ENCODE measurements at places on chromosomes 6 and 20.

GRCh38 chr6:24191346-24191745, 65.3 kb downstream of the NRSN1 start:
- no peak for DNase-seq

- DNase-seq = no peak
These were observed 120.2 kb upstream of the RNF24 start for GRCh38 chr20:4135385-4136077.

GRCh38 chr6:147949981-147950622, 392.5 kb upstream of the SASH1 start:
- DNase-seq = no peak

DNA sequence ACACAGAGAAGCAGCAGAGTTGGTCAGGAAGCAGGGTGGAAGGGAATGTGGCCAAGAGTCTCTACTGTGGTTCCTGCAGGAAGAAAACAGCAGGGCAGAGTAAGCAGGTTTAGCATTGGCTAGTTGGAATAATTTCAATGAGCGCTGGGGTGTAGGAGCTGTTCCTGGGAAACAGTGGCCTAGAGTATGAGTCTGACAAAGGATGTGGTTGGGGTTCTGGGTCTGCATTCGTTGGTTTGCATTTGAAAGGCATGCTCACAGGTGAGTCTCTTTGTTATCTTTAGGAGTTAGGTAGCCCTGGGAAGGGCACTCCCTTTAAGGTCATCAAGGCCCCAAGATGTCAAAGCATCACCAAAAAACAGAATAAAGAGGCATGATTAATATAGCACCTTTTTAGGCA, 911.6 kb upstream of the SLC35B3 start:
- DNase-seq = no peak

GRCh38 chr20:8218861-8219260, 86.8 kb downstream of the PLCB1 start:
- DNase-seq = no peak

GRCh38 chr6:38194282-38194572, 374.7 kb downstream of the ZFAND3 start:
- DNase-seq = no peak

DNA sequence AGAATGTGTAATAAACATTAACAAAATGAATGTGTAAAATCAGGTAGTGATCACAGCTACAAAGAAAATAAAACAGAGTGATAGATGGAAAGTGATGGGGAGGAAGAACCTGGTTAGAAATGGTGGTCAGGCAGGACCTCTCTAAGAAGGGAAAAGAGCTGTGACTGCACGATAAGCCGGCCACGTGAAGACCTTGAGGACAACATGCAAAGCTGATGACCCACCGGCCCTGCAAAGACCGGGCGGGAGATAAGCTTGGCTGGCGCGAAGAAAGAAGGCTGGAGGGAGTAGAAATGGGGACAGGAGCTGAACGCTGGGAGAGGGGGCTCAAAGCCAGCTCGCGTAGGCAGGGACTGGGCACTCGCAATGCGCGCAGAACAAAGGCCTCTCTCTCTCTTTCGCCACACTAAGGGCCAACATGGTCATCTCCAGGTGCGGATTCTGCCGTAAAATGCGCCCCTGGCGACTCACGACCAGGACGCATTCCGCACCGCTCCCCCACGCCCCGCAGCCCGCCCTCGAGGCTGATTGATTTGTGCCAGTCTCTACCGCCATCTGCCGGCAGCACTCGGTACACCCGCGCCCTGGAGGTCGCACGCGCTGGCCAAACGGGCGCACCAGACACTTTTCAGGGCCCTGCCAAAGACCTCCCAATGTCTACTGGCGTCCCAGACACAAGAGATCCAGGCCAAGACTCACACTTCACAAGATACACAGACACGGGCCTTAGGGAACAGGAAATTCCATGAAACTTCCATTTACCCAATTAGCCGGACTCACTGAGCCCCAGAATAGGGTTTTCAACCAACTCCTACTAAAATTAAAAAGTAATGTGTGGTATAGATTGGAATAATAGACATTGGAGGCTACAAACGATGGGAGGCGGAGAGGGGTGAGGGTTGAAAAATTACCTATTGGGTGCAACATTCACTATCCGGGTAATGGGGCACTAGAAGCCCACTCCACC, 9.4 kb downstream of the DEFB132 start:
- DNase-seq = peak; percentile 78

GRCh38 chr6:127842562-127842961, 58.3 kb downstream of the THEMIS start:
- no peak for DNase-seq

DNA sequence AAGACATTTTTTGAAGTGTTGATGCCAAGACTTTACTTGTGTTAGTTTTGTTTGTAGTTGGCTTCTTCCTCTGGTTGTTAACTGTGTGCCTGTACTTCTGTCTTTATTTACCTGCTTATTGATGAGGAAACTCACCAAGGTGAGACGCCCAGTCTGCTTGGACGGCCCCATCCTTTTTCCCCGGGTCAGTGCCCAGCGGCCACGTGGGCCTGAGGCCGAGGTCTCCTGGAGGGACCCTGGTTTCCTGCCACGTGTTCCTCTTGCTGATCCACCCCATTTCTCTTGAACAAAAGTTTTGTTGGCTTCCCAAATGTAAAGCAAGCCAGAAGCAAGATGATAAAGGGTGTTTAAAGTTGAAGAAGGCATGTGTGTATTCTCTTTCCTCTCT, 24.8 kb downstream of the DUSP22 start:
- DNase-seq = no peak

DNA sequence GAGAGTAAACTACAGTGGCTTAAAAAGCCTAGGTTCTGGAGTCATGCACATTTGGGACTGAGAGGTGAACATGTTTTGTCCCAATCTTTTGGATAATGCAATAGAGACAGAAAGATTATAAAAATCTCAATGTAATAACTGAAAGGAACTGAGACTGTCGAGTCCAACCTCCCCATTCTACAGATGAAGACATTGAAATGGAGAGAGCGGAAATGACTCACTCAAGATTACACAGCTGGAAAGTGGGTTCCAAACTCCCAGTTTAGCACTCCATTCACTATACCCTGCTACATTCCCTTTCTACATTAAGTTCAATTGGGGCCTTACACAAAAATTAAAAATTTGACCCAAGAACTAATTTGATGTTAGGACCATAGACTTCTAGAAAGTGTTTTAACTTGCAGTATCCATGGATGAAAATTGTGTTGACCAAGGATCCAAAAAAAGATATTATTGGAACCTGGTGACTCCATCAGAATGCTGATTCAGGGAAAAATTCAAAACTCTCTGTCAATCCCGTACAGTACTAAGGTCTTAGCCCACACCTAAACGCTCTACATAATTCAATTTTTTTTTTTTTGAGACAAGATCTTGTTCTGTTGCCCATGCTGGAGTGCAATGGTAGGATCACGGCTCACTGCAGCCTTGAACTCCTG, 1.5 kb upstream of the ILRUN start:
- no peak for DNase-seq

DNA sequence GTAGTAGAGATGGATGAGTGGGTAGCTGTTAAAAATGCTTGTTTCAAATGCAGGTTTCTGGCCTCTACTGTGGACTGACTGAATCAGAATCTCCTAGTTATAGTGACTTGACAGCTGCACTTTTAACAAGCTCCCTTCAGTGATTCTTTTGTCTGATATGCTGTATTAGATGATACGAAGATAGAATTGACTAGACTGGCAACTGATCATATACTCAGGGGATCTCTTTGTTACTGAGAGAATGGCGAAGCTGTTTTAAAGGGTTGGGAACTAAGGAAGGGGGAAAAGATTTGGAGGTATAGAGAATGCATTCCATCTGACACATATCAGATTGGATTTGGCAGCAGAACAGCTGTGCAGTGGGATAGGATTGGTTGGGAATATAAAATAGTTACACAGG, 7.0 kb downstream of the ENPP4 start:
- no peak for DNase-seq

GRCh38 chr20:33554914-33555420, 65.1 kb downstream of the CBFA2T2 start:
- peak; percentile 9 for DNase-seq

DNA sequence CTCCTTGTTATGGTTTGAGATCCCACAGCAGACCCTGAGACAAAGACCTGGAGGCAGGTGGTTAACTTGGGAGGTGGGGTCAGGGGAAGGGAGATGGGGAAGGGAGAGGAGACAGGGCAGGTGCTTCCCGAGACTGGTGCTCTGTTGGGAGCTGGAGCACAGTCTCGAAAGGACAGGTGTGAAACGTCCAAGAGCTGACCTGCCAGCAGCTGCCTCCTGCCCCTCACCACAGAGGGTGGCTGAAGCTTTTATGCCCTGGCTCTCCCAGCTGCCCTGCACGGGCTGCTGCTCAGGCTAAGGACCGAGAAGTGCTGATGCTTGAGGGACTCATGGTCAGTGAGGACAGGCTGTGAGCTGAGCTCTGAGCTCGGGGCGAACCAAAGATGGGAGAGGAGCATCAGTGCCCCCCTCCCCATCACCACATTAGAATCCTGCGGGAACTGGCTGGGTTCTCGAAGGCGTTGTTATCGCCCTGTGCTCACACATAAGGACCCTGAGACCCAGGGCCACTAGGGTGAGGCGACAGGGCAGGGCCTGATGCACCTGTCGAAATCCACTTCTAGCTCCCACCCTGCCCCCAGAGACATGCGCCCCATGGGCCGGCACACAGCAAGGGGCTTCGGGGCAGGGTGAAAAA, 25.3 kb upstream of the CD93 start:
- DNase-seq = no peak

- DNase-seq = no peak
These were observed 64.5 kb upstream of the DST start for GRCh38 chr6:56706981-56707726.

GRCh38 chr20:1568163-1568490, 10.6 kb upstream of the SIRPD start:
- no peak for DNase-seq

DNA sequence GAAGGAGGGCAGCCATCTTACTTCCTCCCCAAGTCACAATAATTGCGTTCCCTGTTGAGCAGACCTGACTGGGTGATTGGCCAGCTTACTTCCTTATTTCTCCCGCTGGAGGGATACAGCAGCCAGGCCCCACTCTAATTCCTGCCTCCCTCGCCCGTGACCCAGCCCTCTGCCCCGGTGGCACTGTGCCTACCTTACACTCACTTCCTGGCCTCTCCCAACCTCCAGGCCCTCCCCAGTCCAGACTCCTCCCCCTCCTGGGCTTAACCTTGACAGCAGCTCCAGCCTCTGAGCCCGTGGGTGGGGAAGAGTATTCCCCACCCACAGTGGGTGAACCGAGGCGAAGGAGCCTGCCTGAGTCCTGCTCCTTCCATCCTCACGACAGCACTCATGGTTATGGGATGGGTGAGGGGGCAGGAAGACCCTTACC, 3.0 kb downstream of the BAK1 start:
- no peak for DNase-seq

GRCh38 chr6:169162249-169162648, 91.4 kb downstream of the THBS2 start:
- DNase-seq = no peak

DNA sequence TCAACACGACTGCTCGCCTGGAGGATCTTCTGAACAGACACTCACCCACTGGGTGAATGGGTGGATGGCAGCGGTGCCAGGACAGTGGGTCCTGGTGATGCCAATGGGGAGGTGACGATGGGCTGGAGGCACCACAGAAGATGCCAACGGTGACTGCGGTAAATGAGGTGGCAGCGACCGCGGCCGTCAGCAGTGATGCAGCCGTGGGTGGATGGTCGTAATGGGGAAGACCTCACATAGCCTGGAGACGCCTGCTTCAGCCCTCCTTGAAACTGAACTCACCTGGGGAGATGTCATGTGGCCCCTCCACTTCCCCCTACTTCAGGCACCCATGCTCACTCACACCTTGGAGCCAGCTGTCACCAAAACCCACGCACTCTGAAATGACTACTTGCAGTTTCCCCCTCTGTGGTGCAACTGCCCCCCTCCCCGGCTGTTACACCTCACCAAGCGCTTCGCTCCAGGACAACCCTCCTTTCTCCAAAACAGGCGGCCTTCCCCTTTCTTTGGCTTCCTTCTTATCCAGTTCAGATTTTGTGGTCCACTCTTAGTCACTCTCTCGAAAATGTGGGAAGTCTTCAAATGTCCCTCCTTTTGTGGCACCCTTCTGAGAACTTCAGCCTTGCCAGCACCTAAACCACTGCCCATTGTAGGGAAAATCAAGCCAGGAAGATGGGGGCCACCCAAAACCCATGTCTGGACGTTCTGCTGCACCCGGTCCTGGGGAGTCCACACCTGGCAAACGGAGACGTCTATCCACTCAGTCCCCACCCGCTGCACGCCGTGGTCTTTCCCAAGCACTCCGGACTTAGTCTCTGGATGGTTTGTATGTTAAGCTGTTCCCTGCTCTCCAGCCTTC, 10.4 kb upstream of the ABHD16B start:
- no peak for DNase-seq

- no peak for DNase-seq
These were observed 8.9 kb downstream of the SNHG17 start for GRCh38 chr20:38426006-38426897.

- DNase-seq = no peak
These were observed 13.5 kb downstream of the PFDN4 start for GRCh38 chr20:54221353-54221752.

- DNase-seq = no peak
These were observed 104.7 kb upstream of the TMEM170B start for GRCh38 chr6:11432713-11433450.

GRCh38 chr6:74075323-74075722, 379.3 kb downstream of the CD109 start:
- no peak for DNase-seq

- DNase-seq = no peak
These were observed 76.4 kb downstream of the EYA2 start for GRCh38 chr20:46970937-46971630.

DNA sequence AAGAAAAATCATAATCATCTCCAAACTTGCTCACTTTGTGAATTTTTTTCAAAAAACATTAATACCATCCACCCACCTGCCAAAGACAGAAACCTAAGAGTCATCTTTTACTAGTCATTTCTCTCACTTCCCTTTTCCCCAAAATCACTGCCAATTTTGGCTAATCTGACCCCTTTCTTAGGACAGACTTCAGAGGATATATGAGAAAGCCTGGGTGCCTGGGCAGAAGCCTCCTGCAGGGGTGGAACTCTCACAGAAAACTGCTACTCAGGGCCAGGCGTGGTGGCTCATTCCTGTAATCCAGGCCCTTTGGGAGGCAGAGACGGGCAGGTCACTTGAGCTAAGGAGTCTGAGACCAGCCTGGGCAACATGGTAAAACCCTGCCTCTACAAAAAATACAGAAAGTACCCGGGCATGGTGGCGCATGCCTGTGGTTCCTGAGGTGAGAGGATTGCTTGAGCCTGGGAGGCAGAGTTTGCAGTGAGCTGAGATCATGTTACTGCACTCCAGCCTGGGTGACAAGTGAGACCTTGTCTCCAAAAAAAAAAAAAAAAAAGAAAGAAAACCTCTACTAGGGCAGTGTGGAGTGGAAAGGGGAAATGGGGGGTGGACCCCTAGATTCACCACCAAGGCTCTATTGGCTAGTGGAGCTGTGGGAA, 3.8 kb downstream of the DEK start:
- no peak for DNase-seq

- no peak for DNase-seq
These were observed 62.0 kb downstream of the EFCAB8 start for GRCh38 chr20:32920530-32921298.

DNA sequence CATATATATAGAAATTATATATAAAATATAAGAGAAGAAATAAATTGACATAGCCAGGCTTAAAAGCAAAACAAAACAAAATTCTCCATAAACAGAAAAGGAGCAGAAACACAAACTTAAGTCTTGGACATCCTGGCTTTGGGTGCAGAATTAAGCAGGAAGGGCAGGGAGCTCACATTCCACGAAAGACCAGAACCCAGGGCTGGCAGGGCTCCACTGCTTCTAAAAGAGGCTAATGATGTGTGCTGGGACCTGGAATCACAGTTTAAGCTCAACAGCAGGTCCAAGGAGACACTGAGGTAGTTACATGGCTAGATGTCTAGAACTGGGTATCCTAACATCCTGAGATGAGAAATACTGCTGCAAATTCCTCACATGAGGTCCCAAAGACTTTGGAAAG, 210.3 kb downstream of the WDR27 start:
- DNase-seq = no peak

Data from stimulated activated CD8-positive, alpha-beta memory T cell treated with anti-CD3 and anti-CD28 coated beads, Interleukin-4, amount 100 ng/mL, for 1 hour (primary cell).